ENCODE measurements at places on chromosomes 5 and 9.

DNA sequence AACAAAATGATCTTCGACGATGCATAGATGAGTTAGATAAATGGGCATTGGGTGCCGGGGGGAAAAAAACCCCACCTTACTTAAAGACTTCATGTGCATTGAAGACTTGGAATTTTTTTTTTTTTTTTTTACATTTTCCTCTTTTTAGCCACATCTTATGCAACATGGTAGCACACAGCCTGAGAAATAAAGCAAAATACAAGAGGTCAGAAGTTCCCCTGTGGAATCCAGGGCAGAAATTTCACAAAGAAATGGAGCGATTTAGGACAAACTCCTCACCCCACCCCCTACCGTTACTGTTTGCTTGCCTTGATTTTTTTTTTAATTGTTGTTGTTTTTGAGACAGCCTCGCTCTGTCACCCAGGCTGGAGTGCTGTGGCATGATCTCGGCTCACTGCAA is 153.2 kb downstream of the GOLPH3 start:
- DNase-seq, result no peak

DNA sequence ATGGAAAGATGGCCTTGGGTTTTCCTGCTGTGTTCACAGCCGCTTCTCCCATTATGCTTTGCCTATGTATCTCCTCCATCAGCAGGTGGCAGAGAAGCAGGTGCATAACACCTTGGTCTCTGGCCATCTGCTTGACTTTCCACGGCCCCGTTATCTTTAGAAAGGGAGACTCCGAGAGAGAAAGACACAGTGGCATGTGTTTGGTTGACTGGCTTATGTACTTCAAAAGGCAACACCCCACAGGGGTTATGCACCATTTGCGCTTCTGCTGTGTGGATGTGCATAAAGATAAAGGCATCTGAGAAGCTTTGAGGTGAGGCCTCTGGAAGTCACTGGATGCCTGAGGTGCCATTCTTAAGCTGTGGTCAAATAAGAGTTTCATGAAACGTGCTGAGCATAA is 138.4 kb downstream of the EGFLAM start:
- DNase-seq, result no peak

DNA sequence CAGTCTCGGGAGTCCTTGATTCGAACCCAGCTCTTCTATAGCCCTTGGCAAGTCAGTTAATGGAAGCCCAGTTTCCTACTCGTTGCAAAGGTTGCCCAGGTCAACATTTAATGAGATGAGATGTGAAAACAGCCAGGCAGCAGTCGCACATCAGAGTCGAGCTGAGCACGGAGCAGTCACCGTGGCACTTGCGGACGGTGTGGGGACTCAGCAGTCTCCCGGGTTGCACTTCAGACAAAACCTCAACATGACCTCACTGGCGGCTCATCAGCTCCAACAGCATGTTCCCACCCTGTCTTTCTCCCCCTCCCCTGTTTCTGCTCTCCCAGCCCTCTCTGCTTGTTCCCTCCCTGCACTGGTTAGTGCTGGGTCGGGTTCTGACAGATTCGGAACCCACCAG is 35.8 kb downstream of the UBE2QL1 start:
- DNase-seq, result no peak

- no peak for DNase-seq
These were observed 45.6 kb downstream of the LIX1 start for GRCh38 chr5:97096846-97097245.

DNA sequence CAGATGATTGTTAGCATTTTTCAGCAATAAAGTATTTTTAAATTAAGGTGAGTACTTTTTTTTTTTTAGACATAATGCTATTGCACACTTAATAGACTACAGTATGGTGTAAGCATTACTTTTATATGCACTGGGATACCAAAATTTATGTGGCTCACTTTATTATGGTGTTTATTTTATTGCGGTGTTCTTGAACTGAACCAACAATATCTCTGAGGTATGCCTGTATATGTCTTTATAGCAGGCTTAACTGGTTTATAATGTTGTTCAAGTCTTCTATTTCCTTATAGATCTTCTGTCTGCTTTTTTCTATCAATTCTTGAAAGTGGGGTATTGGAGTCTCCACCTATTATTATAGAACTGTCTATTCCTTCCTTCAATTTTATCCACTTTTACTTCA is 18.0 kb downstream of the ZBTB43 start:
- DNase-seq, result no peak

DNA sequence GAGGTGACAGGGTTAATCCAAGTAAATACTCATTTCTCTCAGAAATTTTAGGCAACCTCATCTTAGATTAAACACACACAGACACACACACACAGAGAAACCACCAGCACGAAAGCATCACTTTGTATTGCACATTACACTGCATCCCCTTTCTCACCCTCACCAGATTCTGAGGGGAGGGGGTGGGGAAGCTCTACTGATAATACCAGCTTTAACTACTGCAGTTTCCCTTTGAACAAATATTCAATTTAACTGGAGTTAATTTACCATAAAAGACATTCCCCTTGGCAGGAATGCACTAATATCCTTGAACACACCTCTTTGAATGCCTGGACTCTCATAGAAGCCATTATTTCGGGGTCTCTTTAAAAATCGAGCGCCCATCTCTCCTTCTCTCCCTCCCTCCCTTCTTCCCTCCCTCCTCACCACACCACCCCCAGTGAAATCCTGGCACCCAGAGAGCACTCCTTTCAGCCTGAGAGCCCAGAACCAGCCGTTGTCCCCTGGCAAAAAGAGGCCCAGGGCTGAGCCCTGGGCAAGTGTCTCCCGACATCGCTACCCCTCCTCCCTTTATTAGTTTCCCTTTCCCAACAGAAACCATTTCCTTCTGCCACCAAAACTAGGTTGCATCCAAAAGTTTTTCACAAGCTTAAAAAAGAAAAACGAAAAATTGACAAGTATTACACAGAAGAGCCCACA is 2.8 kb upstream of the NFIB start:
- DNase-seq, result no peak

DNA sequence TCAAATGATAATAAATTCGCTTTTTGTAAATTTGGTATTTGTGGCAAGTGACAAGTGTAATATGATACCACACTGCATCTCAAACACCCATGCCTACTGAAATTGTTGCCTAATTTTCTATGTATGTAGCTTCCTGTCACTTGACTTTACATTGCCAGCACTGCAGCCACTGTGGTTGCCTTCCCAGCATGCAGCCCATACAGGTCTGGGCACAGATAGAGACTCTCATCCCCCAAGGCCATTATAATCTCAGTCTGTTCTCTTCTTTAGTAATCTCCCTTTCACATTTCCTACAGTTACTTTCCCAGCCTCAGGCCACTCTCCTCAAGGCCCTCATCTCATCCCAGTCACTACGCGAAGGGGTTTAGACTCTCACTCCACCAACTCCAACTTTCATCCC is 1200.6 kb downstream of the PTPRD start:
- no peak for DNase-seq

DNA sequence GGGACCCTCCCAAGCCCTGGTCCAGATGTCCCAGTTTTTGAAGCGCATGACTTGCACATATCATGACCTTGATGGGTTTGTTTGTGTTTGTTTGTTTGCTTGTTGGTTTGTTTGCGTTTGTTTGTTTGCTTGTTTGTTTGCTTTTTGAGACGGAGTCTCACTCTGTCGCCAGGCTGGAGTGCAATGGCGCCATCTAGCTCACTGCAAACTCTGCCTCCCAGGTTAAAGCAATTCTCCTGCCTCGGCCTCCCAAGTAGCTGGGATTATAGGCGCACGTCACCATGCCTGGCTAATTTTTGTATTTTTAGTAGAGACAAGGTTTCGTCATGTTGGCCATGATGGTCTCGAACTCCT is 13.0 kb upstream of the UBAC1 start:
- no peak for DNase-seq

- no peak for DNase-seq
These were observed 154.2 kb upstream of the ZNF366 start for GRCh38 chr5:72661405-72661804.

GRCh38 chr9:135447126-135447525 is 32.5 kb upstream of the PPP1R26 start:
- DNase-seq, result no peak

GRCh38 chr5:83895860-83896259 is 175.2 kb upstream of the HAPLN1 start:
- DNase-seq, result no peak

GRCh38 chr5:172322028-172322965 is 38.7 kb upstream of the UBTD2 start:
- no peak for DNase-seq

DNA sequence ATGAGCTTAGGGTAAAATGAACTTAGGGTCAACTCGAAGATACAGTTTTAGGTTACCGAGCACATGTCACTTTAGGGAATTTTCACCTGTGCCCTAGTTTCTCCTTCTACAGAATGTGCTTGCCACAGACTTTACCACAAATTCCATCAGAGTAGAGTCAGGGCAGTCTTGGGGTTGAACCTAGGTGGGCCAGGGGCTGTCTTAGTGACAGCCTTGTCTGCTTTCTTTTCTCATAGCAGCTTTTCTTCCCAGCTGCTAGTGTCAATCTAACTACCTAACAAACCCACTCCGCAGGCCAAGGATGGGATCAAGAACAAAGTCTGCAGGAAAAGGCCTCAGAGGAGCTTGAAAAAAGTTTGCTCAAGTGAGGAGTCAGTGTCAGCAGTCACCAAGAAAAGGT is 458.1 kb upstream of the CDH18 start:
- DNase-seq, result no peak

GRCh38 chr9:98563988-98564387 is 144.7 kb downstream of the GABBR2 start:
- no peak for DNase-seq

DNA sequence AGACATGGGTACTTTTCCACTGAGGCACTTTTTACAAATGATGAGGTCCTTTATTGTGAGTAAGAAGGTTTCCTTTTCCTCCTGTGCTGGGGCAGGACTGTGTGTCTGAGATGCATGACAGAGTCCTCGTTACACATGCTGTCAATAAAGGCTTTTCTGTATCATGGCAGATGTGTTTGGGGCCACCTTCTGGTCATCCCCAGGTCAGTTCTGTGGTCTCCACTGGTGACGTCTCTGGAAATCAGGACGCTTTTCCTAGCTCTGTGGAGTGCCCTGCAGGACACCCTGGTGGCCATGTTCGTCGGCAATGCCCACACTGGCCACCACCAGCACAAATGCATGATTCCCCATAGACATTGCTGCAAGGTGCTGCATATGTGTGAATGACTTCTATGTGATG is 2.8 kb downstream of the CMBL start:
- no peak for DNase-seq

DNA sequence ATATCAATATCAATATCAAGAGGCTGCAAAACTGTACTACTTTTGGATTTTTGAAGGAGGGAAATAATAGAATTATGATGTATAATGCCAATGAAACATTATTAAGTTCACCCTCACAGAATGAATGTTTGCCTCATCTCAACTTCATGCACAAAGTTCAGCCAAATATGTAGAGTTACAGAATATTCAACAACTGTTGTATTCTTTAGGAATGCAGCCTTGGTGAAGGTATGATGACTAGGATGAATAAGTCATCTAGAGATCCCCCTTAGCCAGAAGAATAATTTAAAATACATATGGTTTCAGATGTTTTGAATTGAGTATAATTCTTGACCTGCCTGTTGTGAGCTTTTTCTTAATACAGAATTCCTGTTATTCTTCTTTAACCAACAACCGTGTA is 308.3 kb downstream of the COX7C start:
- DNase-seq, result no peak

GRCh38 chr5:14373685-14374084 is 207.9 kb upstream of the OTULINL start:
- no peak for DNase-seq

DNA sequence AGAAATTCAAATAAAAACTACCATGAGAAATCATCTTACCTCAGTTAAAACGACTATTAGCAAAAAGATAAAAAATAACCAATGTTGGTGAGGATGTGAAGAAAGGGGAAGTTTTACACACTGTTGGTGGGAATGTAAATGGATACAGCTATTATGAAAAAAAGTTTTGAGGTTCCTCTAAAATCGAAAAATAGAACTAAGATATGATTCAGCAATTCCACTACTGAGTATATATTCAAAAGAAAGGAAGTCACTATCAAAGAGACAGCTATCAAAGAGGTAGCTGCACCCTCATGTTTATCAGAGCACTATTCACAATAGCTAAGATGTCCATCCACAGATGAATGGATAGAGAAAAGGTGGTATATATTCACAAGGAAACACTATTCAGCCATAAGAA is 1888.4 kb downstream of the MAT2B start:
- DNase-seq, result no peak

GRCh38 chr5:14908172-14908571 is 36.6 kb upstream of the ANKH start:
- no peak for DNase-seq

GRCh38 chr5:45521067-45521466 is 175.1 kb downstream of the HCN1 start:
- no peak for DNase-seq

DNA sequence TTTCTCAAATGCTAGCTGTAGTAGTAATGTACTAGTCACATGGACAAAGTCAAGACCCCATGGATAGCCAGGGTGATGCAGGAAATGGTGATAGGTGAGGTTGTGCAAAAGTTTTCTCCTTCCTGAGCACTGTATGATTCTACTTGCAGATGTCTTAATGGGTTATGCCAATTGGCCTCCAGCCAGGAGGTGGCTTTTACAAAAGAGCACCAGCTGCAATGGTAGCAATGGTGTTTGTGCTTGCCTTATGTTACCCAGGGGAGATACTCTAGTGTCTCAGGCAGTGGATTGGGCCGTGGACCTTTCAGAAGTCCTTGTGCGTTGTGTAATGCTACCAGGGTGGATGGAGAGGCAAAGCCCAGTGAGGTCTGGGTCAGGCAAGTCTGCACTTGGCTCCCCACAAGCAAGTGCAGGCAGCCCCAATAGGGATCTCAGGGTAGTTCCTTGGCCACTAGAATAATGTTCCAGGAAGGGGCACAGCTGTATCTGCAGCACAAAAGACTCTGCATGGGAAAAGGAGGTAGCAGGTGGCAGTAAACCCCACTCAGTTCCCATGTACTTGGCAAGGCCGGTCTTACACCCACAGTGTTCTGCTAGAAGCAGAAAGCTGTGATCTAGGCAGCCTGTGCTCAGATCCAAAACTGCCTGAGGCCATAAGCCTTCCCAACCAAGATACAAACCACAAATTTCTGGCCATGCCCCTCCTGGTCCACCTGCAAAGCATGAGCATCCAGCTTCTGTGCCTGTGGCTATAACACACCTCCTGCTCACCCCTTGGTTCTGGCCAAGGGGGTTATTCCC is 46.4 kb upstream of the EDIL3 start:
- no peak for DNase-seq

DNA sequence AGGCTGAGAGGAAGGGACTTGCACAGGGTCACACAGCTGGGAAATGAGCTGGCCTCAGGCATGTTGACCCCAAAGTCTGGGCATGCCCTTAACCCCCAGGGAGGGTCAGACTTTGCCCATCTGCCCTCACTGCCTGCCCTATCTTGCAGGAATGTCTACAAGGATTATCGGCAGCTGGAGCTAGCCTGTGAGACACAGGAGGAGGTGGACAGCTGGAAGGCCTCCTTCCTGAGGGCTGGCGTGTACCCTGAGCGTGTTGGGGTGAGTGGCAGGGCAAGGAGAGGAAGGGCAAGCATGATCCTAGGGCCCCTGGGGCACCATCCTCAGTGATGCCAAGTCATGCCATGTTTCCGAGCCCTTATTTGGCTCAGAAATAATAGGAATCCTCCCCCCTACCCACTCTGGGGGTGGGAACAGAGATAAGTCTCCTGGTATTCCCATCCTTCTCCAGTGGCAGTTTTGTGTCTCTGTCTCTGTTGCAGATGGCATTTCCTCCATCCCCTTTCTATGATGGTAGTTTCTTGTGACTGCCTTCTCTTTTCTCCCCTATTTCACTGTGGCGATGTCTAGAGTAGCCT is 28.5 kb downstream of the GOLGA2 start:
- DNase-seq, result no peak

- DNase-seq, result no peak
These were observed 272.2 kb downstream of the AUH start for GRCh38 chr9:91089405-91090129.

Data from frontal cortex (tissue), 4 donors.